ENCODE measurements at places on chromosomes 16 and 17. TPM values are rescaled to one million over a fixed set of nuclear protein-coding genes. Genes with fewer than 3 reads are reported as not detected.

Gene SLC25A19
- total RNA-seq, result 45.8 TPM

Gene OTOP2
- not detected for total RNA-seq

Gene TMEM235
- not detected for total RNA-seq

Gene FBXO39
- 1.6 TPM for total RNA-seq

Gene LAT
- total RNA-seq, result 373 TPM

Gene CRK
- 19.9 TPM for total RNA-seq

Gene TBC1D3H
- total RNA-seq, result not detected

Gene KRT31
- not detected for total RNA-seq

Gene TMEM114
- total RNA-seq, result not detected

Gene WSCD1
- total RNA-seq, result 0.20 TPM

Gene C1QTNF8
- total RNA-seq, result not detected

Gene EVPLL
- not detected for total RNA-seq

Gene G6PC1
- not detected for total RNA-seq

Gene ABCC12
- not detected for total RNA-seq

Gene TP53TG3C
- not detected for total RNA-seq

Gene GNGT2
- 13.3 TPM for total RNA-seq

Gene TMEM94
- total RNA-seq, result 72.9 TPM

Gene PYDC1
- total RNA-seq, result not detected

Measured in T-helper 2 cell treated with Interferon-gamma antibody and Interleukin-4, amounts not matched to agents 100 ng/mL and 5 ng/mL, for 36 hours (primary cell).